ENCODE measurements at places on chromosomes 7 and 10.

DNA sequence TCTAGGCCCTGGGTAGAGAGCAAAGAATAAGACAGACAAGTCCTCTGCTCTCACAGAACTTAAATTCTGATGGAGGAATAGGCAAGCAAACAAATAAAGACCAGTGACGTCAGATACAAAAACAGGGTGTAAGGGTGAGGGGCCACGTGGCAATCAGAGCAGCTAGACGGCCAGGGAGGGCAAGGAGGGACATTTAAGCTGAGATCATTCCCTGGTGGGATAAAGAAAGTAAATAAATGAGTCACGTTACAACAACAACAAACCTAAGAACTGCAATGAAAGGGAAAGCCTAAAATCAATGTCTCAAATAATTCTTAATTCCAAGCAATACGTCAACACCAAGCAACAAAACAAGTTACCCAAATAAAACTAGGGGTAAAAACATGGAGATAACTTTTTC is 21.8 kb downstream of the STN1 start:
- no peak for DNase-seq

DNA sequence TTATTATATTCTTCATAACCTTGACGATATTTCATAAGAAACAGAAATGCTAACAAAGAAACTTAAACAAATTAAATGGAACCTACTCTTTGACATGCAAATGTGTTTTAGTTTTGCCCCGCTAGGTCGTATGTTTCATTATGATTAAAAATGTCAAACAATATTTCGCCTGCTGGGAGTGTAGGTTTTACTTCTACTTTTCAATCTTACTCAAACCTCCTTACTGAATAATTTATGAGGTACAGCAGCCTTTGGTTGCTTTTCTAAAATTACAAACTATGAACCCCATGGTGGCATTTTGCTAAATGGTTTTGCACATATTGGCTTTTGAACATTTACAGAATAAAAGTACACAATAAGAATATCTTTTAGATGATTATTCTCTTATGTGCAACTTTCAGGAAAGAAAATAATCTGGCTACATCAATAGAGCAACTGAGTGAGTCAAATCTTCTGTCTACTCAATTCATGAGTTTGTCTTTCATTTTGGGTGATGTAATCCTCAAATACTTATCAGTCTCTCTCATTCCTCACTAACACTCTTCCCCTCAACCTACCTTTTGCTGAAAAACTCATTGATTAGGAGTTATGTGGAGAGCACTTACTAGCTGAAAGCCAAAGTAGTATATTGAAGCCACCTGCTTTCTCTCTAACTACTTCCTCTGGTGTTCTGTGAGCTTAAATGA is 1226.4 kb downstream of the XPNPEP1 start:
- no peak for DNase-seq

- DNase-seq = no peak
Observed at GRCh38 chr10:31219306-31219705, 99.7 kb upstream of the ZEB1 start.

GRCh38 chr10:88076027-88076880 is 212.8 kb downstream of the PTEN start:
- DNase-seq = no peak

DNA sequence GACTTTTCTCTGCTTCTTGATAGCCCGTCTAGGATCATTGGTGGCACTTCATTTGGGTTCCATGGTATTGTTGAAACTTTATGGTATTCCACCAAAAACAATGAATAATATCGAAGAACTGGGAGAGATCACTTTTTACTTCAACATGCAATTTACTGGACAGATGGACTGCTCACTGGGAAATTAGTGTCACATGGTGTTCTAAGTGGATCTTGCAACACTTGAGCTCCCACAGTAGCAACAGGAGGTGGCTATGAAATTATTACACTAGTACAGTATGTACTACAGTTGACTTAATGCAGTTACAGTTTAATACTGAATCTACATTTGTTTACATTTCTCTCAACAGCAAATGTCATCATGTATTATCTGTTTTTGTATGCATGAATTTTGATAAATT is 997.3 kb downstream of the REEP3 start:
- DNase-seq = no peak

DNA sequence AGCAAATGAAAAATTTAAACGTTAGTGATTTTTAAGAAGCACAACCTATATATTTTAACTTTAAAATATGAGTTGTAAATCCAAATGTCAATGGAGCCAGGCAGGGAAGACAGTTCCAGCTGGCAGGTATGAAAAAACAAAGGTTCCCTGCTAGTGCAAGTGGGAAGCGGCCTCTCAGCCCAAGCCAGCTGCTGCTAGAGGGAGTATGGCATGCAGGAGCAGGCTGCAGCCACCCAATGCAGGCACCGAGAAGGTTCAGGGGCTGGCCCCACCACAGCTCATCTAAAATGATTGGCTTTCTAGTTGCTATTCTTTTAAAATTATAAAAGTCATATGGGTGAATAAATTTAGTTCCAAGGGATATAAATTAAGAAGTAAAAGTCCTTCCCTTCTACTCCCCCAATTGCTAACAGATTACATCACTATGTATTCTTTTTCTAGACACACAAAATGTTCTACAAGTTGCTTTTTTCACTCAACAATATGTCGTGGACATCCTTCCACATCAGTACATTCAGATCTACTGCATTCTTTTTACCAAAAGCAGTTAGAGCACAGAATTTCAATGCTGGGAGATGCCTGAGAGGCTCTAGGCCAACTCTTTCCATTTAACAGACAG is 69.3 kb downstream of the SGMS1 start:
- no peak for DNase-seq

- no peak for DNase-seq
Observed at GRCh38 chr10:2128991-2129390, 391.7 kb upstream of the ADARB2 start.

GRCh38 chr7:151813445-151813844 is 63.5 kb downstream of the PRKAG2 start:
- no peak for DNase-seq

DNA sequence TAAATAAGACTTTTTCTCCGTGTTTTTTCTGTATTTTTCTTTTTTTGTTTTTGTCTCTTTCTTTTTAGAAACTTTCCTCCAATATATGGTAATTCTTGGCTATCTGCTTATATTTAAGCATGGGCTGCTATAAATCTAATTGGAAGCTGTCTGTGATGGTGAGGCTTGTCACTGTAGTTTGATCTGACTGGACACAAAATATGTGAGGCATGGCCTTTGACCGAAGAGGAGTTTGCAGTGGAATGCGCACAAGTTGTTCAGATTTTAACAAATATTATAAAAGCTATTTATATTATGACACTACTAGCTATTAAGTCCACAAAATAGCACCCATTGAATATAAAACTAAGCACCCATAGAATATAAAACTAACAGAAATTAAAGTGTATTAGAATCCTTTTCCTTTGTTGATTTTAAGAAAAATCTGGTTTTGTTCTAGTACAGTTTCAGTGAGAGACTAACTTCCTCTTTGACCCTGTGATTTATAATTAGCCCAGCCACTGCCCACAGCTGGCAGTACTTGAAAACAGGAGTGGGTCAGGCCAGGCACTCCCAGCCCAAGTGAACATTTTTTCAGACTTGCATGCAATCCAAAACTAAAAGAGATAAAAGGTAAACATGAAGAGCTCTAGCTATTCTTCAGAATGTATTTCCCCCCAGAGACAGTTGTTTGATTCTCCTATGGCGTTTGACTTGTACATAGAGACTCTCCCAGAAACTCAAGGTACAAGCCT is 69.9 kb upstream of the FGL2 start:
- DNase-seq = no peak

DNA sequence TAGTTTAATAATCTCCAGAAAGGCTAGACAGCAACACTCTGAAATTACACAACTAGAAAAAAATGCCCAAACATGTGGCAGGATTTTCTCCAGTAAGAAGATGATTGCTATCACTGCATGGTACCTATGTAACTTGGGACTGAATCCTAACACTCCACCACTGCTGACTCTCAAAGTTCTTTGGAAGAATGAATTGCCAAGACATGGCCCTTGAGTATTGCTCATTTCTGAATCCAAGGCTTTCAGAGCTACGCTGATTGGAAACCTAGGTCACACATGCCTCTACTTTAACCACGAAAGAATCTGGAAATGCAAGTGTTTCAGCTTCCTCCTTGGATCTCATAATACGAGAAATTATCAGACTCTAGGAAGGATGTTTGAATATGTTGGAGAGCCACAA is 167.5 kb upstream of the CELF2 start:
- no peak for DNase-seq

GRCh38 chr7:128076796-128077271 is 45.6 kb upstream of the LRRC4 start:
- DNase-seq = no peak

DNA sequence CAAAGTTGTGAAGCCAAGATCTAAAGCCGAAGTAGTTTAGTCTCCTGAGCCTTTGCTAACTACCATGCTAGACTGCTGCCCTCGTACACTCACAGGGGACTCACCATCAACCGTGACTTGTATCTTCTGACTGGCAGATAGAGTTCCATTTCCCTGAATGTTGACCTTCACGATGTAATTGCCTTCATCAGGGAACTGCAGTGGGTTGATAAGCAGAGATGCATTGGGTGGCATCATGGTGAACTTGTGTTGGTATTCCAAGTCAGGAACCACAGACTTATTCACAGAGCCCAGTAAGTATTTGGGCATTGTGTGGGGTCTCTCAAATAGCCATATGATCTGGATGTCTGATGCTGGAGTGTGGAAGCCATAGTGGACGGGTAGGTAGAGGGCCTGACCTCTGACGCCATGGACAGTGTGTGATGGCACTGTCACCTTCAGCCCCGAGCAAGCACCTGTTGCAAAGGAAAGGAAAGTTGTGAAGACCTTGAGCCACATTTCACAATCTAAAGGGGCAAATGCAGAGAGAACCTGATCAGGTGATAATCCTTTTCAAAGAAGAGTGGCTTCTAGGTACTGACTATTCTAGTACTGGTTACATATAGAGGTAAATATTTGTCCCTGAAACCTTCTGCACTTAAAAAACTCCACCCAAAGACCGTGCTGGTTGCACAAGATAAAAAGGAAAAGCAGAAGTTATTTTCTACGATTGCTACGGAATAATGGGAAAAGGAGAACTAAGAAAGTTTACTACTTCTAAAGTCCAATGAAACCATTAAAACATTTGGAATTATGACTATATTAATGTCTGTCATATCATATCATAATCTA is 7.1 kb downstream of the HEPACAM2 start:
- no peak for DNase-seq

DNA sequence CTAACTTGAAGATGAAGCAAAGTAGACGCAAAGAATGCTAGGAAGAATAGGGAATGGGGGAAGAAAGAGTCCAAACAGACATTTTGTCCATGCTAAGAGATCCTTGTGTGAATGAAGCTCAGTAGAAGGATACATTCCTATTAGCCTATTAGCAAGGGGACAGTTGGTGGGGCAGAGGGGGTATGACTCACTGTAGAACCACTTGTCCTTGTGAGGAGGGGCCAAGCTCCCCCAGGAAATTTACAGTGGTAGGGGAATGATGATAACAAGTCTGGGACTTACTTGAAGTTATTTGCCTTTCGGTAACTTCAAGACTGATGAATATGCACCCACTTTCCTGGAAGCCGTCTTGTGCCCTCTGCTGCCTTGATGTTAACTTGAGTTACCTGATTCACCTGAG is 17.2 kb upstream of the SYPL1 start:
- no peak for DNase-seq

DNA sequence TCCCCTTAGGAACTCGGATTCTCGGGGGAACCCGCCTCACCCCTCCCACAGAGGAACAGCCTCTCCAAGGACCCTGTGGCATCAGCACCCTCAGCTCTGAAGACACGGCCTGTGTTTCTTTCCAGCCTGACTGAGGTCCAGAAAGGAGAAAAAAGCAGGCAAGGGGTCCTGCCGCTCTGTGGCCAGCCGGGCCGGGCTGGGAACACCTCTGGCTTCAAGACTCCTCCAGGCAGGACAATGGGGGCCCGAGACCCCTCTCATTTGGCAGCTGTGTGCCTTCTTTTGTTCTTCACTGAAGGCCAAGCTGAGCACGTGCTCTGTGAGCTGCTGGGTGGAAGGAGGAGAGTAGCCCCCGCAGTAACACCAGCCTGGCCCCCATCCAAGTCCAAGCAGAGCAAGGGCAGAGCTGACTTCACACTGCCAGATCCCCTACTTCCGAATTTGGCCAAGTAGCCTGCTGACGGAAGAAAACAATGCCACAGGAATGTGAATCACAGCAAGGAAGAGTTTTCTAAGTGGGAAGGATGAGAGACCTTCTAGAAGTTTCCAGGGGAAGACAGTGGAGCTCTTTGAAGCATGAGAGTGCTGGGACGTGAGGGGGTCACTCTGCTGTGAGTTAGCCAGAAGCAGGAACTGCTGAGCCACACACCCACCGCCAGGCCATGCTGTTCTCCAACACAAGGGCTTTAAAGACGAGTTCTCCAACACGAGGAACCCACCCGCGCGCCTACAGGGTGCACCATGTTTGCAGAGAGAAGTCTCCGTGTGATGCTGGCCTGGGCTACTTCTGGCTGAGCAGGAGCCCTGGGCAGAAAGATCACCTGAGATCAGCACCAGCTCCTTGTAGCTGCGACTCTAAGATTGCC is 3.1 kb downstream of the CNPY1 start:
- DNase-seq = no peak

GRCh38 chr10:121036431-121036830 is 185.3 kb downstream of the WDR11 start:
- DNase-seq = no peak

GRCh38 chr10:61263518-61263917 is 189.7 kb downstream of the TMEM26 start:
- DNase-seq = no peak

DNA sequence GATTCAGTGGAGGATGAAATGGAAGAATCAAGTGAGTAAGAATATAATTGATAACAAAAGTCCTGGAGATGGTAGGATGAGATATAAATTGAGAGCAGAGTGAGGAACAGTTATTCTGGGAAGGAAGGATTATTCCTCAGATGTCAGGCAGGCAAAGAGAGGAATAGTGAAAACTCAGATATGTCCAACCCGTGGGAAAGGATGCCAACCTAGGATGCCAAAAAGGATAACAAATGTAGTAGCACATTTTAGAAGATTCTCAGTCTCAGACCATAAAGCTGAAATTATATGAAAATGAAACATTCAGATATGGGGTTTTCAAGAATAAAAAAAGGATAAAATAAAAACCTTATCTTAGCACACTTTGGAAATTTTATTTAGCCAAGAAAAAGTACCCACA is 131.1 kb downstream of the SEMA3C start:
- DNase-seq = no peak

GRCh38 chr10:12067336-12067735 is 1.4 kb upstream of the DHTKD1 start:
- no peak for DNase-seq

DNA sequence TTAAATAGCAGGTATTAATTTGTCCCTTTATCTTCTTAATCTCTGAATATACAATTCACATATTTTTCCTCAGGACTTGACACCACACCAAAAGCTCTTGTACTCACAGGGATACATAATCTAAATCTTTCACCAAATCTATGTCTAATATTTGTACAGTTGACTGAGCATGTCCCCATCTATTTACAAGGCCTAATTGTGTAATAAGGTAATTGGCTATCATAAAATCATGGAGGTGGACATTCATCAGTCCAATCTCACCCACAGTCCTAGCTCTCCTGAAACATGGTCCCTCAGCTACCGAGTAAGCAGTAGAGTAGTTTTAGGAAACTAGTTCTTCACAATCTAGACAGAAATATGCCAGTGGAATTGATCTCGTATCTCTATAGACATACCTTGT is 30.3 kb upstream of the EGFR start:
- DNase-seq = no peak

GRCh38 chr10:642186-642890 is 47.1 kb downstream of the DIP2C start:
- peak; percentile 42 for DNase-seq
